ENCODE measurements at places on chromosomes 6 and 20.

GRCh38 chr6:37889051-37889450, 69.5 kb downstream of the ZFAND3 start:
- no peak for DNase-seq

GRCh38 chr6:146434732-146435390, 108.8 kb upstream of the RAB32 start:
- no peak for DNase-seq

- no peak for DNase-seq
Measured at GRCh38 chr20:44720621-44720996, 5.4 kb downstream of the CCN5 start.

DNA sequence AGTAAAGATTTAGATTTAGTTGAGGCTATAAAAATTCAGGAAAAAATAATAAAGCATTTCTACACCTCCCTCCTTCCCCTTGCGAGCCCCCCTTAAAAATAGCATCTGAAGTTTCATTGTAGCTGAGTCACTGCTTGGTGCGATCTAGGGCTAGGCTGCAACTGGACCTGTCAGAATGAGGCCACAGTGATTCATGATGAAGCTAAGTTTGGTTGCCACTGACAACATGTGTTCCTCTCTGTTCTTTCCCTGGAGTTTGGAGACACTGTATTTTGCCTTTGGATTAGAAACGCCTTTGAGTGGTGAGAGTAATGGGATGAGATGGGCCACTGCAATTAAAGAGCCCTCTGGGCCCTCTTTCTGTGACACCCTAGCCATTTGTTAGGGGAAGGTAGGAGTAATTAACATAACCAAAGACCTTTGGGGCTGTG, 334.1 kb downstream of the NRN1 start:
- no peak for DNase-seq

GRCh38 chr6:149209871-149210775, 107.4 kb upstream of the TAB2 start:
- no peak for DNase-seq

- no peak for DNase-seq
Measured at GRCh38 chr6:113505084-113505699, 352.0 kb upstream of the MARCKS start.

GRCh38 chr6:107756660-107757355, 67.3 kb downstream of the SCML4 start:
- no peak for DNase-seq

DNA sequence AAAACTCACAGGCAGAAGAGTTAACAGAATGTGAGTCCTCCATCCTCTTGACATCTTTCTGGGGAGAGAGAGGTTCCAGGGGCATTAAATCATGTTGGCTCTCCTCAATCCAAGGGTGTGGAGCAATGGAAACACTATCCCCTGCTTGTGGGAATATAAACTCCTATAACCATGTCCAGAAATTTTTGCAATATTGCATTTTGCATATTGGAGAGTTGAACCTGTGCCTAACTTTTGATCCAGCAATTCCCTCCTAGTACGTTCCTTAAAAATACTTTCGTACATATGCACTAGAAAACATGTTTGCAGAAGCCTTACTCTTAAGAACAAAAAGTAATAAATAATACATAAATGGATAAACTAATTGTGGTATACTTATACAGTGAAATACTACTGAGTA, 56.3 kb upstream of the FAM184A start:
- DNase-seq = no peak

DNA sequence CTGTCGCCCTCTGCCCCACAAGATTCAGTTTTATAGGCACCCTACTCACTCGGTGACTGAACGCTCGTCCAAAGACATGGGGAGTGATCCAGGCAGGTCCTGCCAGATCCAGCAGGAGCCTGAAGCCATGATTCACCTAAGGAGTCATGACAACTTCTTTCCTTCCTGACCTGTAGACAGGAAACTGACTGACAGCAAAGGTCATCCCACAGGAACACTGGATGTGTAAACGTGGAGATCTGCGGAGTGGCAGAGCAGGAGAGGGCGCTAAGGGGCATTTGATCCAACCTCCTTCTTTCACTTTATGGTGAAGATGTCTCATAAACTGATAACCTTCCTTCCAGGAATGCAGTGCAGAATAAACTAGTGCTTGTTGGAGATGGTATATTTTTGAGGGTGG, 192.2 kb downstream of the GJA10 start:
- DNase-seq = no peak

GRCh38 chr6:43948527-43949485, 178.4 kb downstream of the MRPL14 start:
- no peak for DNase-seq

- no peak for DNase-seq
Measured at GRCh38 chr6:2035046-2035445, 210.4 kb downstream of the GMDS start.

- no peak for DNase-seq
Measured at GRCh38 chr6:1479095-1479494, 89.7 kb downstream of the FOXF2 start.

- DNase-seq = peak; percentile 34
Measured at GRCh38 chr6:29651413-29652197, 5.3 kb upstream of the MOG start.

DNA sequence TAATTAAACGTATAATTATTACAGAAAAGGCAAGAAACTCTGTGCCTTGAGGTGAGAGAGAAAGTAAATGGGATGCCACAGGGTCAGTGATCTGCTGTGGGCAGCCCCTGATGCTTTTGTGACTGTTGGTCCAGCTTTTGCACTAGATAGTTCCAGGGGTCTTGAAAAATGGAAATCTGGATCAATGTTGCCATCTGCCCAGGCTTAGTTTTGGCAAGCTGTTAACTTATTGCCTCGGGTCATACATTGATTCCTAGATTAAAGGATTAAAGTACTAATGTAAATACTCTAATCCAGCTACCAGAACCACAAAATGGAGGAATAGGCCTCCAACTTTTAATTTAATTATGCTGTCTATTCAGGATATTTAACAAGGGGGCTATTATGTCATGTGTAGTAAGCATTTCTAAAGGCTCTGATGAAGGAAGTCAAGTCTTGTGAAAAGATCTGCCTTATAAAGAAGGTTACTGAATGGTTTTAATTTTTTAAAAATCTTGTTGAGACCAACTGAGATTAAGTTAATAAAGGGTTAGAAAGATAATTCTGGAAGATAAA, 376.0 kb upstream of the HS3ST5 start:
- no peak for DNase-seq

- DNase-seq = no peak
Measured at GRCh38 chr6:168412456-168412855, 28.5 kb upstream of the SMOC2 start.

- DNase-seq = peak; percentile 33
Measured at GRCh38 chr6:26159357-26160273, 72.4 kb downstream of the HFE start.

- DNase-seq = no peak
Measured at GRCh38 chr6:150224820-150225219, 82.0 kb downstream of the PPP1R14C start.

All from NCI-H1417 (cell line).